ENCODE measurements at places on chromosomes 16 and 17.

GRCh38 chr16:80047842-80048241 lies 447.3 kb upstream of the MAF start:
- no peak for DNase-seq

GRCh38 chr17:32742681-32743538 lies 134.0 kb downstream of the MYO1D start:
- no peak for DNase-seq

DNA sequence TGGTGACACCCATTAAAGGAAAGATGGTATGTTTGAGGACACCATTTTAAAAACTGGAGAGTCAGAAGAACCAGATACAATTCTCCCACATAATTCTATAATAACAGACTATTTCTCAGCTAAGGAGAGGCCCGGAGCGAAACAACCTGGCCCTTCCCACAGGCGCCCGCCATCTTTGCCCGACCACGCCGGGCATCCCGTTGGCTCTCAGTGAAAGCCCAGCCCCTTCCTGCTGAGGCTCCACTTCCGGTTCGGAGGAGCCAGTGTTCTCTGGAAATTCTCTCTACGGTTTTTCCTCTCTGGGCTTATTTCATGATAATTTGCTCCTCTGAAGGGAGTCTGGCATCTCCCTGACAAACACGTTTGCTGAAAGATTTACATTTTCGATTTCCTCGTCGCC lies 175.7 kb downstream of the AXIN2 start:
- DNase-seq, result no peak

GRCh38 chr16:14017886-14018285 lies 53.2 kb upstream of the MRTFB start:
- no peak for DNase-seq

DNA sequence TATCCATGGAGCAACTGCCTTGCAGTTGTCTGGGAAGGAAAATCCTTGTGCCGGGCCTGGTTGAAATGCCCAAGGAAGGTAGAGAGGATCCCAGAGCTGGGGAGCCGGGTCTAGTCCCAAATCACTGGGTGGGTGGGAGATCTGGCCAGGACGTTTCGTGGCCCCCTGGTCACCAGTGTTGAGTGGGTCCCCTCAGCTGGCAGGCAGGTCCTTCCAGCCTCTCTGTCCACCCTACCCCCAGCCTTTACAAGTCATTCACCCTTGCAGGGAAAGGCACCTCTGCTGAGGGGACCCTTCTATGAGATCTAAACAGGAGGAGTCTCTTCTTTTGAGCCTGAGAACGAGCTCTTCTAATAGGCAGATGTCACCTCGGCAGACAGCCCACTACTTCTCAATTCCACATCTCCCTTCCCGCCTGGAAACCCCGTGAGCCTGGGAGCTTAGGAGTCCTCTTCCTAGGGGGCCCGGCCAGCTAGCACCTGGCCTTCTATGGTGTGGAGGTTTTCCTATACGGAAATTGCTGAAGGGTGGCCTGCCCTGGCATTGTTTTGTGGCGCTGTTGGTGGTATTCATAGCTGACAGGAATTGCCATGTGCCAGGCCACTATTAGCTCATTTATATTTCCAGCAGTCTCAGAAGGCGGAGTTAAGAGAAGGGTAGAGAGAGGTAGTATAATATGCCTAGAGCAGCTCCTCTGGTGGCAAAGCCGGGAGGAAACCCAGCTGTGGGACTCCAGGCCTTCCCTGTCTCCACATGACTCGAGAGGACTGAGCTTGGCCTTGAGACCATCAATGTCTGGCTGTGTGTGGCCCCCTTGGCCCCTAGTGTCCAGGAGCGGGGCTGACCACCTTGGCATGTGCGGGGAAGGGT lies 13.3 kb downstream of the MPRIP start:
- peak; percentile 94 for DNase-seq

GRCh38 chr16:28062847-28063521 lies 530 bp downstream of the GSG1L start:
- peak; percentile 26 for DNase-seq

- DNase-seq, result no peak
Observed at GRCh38 chr17:67392111-67392510, 15.0 kb downstream of the PITPNC1 start.

DNA sequence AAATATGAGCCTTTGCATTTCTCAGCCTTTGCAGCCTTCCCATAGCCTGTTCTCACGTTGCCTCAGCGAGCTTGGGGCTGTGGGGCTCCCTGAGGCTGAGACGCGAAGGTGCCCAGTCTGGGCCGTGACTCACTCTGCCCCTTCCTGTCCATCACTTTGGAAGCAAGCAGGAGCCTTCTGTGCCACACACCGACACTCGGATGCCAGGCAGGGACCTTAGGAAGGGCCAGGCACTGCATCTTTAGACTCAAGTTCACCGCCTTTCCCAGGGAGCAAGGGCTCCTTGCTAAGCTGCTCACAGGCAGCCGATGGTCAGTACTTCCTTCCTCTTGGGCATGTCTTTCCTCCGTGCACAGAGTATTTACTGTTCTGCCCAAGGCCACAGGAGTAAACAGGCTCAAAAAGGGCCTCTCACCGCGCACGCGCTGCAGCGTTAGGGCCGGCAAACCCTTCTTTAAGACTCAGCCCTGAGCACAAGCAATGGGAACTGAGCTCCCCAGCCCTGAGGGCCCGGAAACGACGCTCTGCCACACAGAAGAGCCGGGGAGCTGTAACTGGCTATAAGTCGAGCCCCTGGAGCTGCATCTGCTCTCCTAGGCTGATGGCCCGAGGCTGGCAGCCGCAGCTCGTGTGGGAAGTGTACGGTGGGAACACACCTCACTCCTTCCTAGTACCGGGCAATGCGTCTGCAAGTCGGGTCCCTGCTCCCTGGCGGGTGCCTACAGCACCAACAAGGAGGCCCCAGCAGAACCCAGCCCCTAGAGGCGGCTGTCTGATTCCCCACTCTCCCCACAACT lies 7.2 kb downstream of the TIMM22 start:
- DNase-seq, result no peak

DNA sequence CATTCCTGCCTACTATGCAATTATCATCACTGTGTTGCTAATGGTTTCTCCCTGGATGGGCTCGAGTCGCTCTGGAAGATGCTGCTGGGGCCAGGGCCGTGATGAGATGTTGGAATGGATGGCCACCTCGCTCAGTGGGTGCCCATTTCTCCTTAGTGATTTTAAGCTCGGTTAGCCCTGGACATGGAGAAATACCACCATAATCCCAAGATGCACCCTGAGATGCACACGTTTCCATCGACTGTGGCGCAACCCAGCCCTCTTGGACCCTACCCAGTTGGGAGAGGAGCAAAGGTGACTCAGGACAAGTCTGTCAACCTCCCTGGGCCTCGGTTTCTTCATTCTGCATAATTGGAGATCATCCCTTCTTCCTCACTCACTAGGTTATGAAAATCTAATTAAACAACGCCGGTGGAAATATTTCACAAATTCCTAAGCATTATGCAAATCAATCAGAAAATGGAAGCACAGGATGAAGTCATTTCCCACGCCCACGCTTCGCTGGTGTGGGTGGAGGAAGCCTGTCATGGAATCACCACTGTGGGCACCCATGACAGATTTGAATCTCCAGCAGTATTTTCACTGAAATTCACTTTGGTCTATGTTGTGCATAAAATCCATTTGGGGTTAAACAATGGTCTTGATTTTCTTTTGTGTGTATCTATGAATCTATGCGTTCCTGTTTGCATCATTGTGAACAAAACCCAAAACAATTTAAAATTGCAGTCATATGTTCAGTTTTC lies 195.2 kb downstream of the AXIN2 start:
- no peak for DNase-seq

- DNase-seq, result peak; percentile 74
Observed at GRCh38 chr17:47225436-47225858, 16.3 kb downstream of the MYL4 start.

GRCh38 chr16:1537763-1538289 lies 4.4 kb downstream of the TMEM204 start:
- DNase-seq, result no peak

DNA sequence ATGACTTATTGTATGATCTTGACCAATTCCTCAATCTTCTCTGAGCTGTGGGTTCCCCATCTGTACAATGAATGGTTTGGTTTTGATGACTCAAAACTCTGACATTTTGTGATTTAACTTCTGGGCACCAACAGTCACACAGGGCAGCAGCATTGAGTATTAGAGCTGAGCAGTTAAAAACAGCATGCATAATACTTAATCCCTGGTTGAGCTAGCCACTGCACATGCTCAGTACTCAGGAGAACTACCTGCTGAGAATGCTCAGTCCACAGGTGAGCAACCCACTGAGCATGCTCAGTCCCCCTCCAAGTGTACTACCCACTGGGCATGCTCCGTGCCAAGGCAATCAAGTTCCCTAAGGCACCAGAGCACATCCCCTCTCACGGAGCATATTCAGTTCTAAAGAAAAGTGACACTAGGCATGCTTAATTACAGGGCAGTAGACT lies 68.7 kb downstream of the AIPL1 start:
- peak; percentile 6 for DNase-seq

DNA sequence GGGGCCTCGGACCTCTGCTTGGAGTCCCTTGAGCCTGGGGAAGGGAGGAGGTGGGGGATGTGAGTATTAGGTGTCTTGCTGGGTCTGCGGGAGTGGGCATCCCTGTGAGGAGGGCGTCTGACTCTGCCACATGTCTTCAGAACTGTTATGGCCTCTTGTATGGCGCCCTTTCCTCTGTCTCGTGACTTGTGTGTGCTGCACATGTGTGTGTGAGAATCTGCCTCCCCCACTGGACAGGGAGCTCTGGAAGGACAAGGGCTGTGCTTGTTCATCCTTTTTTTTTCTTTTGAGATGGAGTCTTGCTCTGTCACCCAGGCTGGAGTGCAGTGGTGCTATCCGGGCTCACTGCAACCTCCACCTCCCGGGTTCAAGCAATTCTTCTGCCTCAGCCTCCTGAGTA lies 33.4 kb downstream of the ARHGAP23 start:
- DNase-seq, result no peak

DNA sequence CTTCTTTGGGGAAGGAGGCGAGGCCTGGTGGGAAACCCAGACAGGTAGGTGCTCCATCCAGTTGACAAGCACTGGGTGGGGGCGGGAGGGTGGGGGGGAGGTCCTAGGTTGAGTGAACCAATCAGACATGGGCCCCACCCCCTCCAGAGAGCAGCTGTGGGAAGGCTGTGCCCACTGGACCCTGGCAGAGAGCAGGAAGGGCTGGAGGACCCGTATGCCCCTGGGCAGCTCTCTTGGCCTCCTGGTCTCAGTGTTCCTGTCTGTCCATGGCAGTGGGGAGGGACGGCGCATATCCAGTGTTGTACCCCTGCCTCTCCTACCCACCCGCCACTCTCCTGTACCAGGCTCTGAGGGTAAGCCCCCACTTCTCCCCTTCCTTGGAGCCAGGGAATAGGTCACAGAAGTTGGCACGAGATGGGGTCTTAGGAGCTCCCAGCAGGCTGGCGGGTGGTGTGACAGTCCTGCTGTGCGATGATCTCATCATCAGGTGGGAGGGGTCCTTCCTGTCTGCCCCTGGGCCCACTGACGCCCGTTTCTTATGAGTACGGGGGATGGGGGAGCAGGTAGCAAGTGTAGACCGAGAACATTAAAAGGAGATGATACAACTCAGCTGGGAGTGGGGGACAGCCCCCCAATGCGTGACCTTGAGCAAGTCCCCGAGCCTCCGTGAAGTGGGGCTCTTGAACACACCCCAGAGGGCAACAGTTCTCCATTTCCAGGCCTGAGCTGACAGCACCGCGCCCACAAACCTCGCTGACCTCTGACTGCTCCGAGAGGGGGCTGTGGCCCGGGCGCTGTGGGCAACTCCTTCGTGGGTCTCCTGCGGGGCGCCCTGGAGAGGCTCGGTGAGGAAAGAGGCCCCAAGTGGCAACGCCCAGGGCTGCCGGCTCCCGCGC lies 1.2 kb upstream of the ZFPM1 start:
- no peak for DNase-seq

DNA sequence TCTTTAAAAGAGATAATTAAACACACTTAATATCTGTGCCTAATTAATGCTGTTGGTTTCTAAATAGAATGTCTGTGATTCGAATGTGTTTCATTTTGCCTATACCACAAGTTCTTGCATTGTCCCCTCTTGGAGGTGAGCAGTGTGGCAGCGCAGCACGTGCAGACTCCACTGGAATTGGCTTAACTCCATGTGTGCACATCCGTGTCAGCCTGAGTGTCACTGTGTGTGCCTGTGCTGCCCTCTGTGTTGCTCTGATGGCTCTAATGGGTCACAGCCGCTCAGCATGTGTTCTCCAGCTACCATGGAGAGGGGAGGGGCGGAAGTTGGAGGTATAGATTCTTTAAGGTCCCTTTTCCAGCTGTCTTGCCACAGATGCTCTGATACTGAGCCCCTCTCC lies 226.6 kb downstream of the SPECC1 start:
- DNase-seq, result no peak

- DNase-seq, result no peak
Observed at GRCh38 chr16:50173316-50173715, 20.2 kb downstream of the TENT4B start.

DNA sequence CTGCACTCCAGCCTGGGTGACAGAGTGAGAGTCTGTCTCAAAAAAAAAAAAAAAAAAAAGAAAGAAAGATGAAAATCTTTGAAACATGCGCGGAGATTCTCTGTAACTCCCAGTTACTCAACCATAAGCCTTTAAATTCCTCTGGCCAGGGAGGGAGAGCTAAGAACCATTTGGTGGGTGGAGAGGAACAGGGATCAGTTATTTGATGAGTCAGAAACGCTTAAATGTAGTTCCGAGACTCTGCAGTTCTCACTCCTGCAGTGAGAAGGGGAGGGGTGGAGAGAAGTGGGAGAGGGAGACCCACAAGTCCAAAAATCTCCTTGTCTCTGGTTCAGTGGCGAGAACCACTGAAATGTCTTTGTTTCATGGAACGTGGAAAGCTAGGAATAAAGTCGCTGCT lies 266.7 kb downstream of the SOX9 start:
- DNase-seq, result peak; percentile 87

DNA sequence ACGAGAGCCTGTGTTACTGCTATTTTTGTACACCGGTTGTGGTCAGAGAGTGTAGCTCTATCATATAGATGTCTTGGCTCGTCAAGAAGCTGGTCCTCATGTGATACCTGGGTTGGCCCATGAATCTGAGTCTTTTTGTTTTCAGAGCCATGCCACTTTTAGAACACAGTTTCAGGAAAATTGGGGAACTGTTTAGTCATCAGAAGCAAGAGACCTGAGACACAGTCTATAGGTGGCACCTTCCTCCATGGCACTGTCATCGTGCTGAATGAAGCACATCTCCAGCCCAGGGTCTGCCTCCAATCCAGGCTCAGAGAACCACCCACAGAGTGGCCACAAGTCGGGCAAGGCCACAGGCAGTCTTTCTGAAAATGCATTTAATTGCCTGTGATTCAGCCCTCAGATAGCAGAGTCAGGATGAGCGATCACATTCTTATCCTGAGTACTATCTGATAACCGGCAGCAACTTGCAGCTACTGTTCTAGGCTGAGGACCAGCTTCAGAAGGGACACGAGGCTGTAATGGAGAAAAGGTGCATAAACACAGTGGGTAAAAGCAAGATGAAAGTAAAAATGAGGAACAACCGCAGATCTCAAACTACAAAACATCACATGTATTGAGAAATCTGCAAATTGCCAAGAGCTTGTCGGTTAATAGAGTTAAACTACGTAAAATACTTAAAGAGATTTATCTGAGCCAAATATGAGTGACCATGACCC lies 14.2 kb upstream of the HAPSTR1 start:
- peak; percentile 78 for DNase-seq

DNA sequence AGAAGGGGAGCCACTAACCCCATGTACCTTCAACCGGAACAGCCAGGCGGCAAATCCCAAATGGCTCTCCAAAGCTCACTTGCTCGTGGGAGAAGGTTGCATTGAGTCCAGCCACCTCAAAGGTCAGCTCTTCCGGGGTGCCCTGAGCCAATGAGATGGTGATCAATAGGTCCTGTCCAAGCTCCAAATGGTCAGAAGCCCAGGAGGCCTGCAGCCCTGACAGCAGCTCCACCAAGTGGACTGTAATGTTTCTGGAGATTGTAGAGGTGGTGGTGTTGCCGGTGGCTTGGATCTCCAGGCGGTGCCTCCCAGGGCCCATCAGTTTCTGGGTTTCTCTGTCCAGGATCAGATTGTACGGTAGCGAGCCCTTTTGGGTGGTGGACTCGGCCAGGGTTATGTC lies 39.9 kb upstream of the BCO1 start:
- DNase-seq, result no peak

Data from myocyte (in vitro differentiated cells).